ENCODE measurements at places on chromosomes 1 and 21.

DNA sequence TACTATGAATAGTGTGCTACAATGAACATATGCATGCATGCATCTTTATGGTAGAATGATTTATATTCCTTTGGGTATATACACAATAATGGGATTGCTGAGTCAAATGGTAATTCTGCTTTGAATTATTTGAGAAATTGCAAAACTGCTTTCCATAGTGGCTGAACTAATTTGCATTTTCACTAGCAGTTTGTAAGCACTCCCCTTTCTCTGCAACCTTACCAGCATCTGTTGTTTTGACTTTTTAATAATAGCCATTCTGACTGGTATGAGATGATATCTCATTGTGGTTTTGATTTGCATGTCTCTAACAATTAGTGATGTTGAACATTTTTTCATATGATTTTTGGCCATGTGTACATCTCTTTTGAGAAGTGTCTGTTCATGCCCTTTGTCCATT lies 24.0 kb upstream of the DIRAS3 start:
- DNase-seq, result no peak

- DNase-seq, result no peak
Observed at GRCh38 chr1:85629532-85629920, 49.0 kb downstream of the CCN1 start.

- DNase-seq, result peak; percentile 70
Observed at GRCh38 chr21:29499734-29500343, 201.1 kb downstream of the BACH1 start.

- DNase-seq, result no peak
Observed at GRCh38 chr1:95287825-95288224, 53.8 kb downstream of the RWDD3 start.

GRCh38 chr1:99820546-99820945 lies 29.6 kb upstream of the AGL start:
- DNase-seq, result no peak

- DNase-seq, result no peak
Observed at GRCh38 chr1:26706315-26706714, 10.5 kb downstream of the ARID1A start.

DNA sequence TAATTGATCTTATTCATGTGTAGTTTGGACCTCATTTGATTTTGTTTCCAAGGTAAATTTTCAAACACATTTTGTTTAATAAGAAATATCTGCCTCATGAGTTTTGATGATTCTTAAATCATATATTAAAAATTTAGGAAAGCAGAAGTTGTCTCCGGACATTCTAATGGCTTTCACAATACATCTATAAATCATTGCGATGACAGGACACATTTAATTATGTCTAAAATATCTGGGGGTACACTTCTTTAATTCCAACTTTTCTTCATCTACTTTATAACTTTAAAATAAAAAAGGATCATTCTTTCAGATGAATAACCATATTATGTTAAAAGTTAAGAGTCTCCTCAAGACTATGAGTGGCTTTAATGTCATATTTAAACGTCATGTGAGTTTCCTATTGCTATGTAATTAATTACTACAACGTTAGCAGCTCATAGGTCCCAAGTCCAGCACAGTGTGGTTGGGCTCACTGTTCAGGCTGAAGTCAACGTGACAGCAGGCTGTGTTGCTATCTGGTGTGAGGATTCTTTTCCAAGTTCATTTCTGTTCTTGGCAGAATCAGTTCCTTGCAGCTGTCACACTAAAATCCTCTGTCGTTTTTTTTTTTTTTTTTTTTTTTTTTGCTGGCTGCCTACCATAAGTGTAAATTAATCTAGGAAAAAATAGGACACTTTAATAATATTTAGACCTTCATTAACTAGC lies 893.5 kb downstream of the LTN1 start:
- DNase-seq, result no peak

Measured in ACHN (cell line).